T-helper 1 cell (primary cell): ENCODE measurements at places on chromosomes 5 and 9.

- DNase-seq: no peak
Measured at GRCh38 chr5:76305775-76306174, 97.3 kb upstream of the IQGAP2 start.

GRCh38 chr9:113990975-113991471 lies 87.1 kb downstream of the AMBP start:
- DNase-seq: no peak

- DNase-seq: no peak
Measured at GRCh38 chr9:98427491-98427890, 172.0 kb upstream of the TBC1D2 start.

DNA sequence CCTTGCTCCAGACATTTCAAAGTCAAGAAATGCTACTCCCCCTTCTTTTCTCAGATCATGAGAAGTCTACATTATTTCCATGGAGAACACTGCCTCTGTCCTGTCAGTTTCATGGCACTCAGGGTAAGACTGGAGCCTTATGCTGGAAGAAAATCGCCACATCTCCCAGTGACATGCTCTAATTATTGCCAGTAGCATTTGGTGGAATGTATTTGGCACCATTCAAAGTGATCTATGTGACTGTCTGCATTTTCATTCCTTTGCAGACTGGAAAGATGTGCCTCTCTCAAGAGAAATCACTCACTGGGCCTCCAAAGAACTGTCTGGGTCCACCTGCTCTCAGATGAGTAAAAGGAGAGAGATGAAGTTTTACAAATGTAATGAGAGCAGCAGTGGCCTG lies 840 bp upstream of the PLCXD3 start:
- no peak for DNase-seq

GRCh38 chr5:96053063-96053735 lies 91.5 kb upstream of the ELL2 start:
- no peak for DNase-seq

DNA sequence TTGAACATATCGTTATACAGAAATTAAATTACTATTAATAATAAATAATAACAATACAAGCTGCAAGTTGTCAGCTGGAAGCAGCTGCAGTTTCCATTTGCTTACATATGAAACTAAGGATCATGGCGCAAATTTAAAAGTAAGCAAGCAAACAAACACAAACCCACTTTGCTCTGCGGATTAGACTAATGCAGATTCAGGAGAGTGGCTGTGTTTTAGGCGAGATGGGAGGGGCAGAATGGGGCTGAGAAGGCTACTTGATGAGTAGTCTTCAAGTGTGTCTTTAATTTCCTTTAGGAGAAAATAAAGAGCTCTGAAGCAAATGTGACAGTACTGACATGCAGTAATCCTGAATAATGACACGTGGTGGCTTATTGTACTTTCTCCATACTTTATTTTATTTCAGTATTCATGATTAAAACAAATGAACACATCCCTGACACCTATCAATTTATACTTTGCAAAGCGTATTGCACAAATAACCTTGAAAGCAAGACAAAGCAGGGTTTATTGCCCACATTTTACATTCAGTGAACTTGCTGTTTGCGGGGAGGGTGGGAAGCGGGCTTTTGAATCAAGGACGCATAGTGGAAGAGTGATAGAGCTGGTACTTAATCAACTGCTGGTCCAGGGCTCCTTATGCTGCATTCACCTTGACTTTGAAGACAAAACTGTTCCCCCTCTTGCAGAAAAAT lies 221.4 kb upstream of the TRIM32 start:
- DNase-seq: no peak

GRCh38 chr5:10145923-10146401 lies 103.7 kb downstream of the ATPSCKMT start:
- DNase-seq: no peak

- DNase-seq: no peak
Measured at GRCh38 chr5:56822981-56823380, 7.6 kb downstream of the MAP3K1 start.
